ENCODE measurements at places on chromosomes 4 and X. TPM values are rescaled to one million over a fixed set of nuclear protein-coding genes. Genes with fewer than 3 reads are reported as not detected.

Gene GCNA
- total RNA-seq, result 2.7 TPM

Gene CT47B1
- not detected for total RNA-seq

Gene GABRB1
- not detected for total RNA-seq

Gene UGT2A3
- not detected for total RNA-seq

Gene TSPAN6
- total RNA-seq, result 0.19 TPM

Gene TMPRSS11B
- not detected for total RNA-seq

Gene SUPT20HL2
- total RNA-seq, result not detected

Gene IL3RA
- total RNA-seq, result not detected

Gene TBC1D8B
- 0.99 TPM for total RNA-seq

Gene KIAA1210
- total RNA-seq, result not detected

Gene CLNK
- 0.06 TPM for total RNA-seq

Gene SSX3
- not detected for total RNA-seq

Gene PTTG2
- 0.32 TPM for total RNA-seq

Gene ALB
- not detected for total RNA-seq

Gene DMRTC1
- not detected for total RNA-seq

Gene GLRA2
- total RNA-seq, result not detected

Gene POU4F2
- total RNA-seq, result not detected

Gene OTUD6A
- total RNA-seq, result not detected

Gene IQCM
- not detected for total RNA-seq

Gene MAGEA3
- not detected for total RNA-seq

Gene MEPE
- total RNA-seq, result not detected

Gene GYG2
- total RNA-seq, result not detected

Gene IL21
- total RNA-seq, result 4.8 TPM

Gene TLR2
- 0.23 TPM for total RNA-seq

Gene XPNPEP2
- total RNA-seq, result 0.32 TPM

Gene TRIM60
- not detected for total RNA-seq

Gene RADX
- 7.4 TPM for total RNA-seq

Gene PDGFC
- total RNA-seq, result not detected

Gene GRID2
- not detected for total RNA-seq

Gene RHOXF2
- total RNA-seq, result not detected

Gene MID1
- total RNA-seq, result 0.08 TPM

Gene CACNA1F
- 0.15 TPM for total RNA-seq

Gene TREX2
- 1.7 TPM for total RNA-seq

Gene ZNF157
- total RNA-seq, result 0.72 TPM

Gene ARHGAP4
- 113 TPM for total RNA-seq

Gene TLR1
- total RNA-seq, result 0.42 TPM

Gene CTAG2
- 48.2 TPM for total RNA-seq

Gene HSPA4L
- 0.90 TPM for total RNA-seq

Gene RTL3
- total RNA-seq, result not detected

Gene FAT1
- total RNA-seq, result not detected

Gene MTM1
- total RNA-seq, result 15.1 TPM

Gene GALNTL6
- total RNA-seq, result not detected

Gene GC
- total RNA-seq, result not detected

Gene SLC2A9
- 1.4 TPM for total RNA-seq

Measured in activated CD8-positive, alpha-beta memory T cell treated with anti-CD3 and anti-CD28 coated beads for 36 hours (primary cell).